GM12892 (cell line): ENCODE measurements at places on chromosomes 7 and 10.

- DNase-seq = no peak
Measured at GRCh38 chr7:102459221-102459844, 5.3 kb downstream of the ALKBH4 start.

DNA sequence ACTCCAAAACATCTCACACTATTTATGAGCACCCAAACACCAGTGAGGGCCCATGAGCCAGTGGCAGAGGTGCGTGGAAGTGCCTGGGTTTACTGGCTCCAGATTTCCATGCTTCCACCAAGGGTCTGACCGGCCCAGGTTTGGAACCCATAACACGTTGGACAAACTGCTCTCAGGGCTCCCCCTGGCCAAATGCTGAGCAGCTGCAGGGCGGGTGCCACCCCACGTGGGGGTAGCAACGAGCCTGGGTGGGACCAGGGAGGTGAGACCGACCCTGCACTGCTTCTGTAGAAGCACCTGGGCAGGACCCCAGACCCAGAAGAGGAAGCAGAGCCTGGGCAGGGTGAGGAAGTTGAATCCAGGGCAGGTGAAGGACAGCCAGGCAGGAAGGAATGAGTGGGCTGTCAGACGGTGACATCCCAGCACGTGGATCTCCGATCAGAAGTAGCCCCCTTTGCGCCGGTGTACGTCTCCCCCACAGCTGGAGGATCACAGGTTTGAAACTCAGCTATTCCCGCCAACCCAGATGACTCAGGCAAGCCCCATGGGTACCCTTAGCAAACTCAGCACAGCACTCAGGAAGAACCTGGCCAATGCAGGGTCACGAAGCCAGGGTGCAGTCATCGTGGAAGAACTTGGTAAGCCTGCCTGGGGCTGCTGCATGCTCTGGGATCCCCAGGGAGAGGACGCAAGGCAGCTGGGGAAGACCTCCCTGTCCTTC, 100.4 kb upstream of the DDC start:
- no peak for DNase-seq

GRCh38 chr7:151389768-151390597, 19.9 kb downstream of the WDR86 start:
- no peak for DNase-seq

GRCh38 chr7:130384841-130385599, 4.7 kb downstream of the CPA1 start:
- DNase-seq = no peak

DNA sequence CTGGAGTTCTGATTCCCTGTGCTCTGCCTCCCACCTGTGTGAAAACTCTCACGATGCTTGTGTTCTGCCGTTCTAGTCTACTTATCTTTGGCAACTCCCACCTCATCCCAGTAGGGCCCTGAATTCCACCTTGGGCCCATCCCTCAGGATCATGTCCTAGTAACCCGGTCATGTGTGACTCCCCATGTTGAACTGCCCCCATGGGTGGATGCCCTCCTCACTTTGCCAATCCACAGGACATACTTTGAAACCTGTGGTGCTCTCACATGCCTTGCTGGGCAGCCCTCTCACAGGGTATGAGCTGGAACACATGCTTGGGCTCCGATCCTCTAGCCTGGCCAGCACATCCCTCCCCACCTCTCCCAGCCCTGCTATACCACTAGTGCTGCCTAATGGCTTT, 3.8 kb upstream of the RBM33 start:
- DNase-seq = no peak
